Urothelium cell line (cell line): ENCODE measurements at places on chromosomes 6 and 20.

GRCh38 chr6:157891544-157892362 is 68.7 kb downstream of the SNX9 start:
- no peak for DNase-seq

DNA sequence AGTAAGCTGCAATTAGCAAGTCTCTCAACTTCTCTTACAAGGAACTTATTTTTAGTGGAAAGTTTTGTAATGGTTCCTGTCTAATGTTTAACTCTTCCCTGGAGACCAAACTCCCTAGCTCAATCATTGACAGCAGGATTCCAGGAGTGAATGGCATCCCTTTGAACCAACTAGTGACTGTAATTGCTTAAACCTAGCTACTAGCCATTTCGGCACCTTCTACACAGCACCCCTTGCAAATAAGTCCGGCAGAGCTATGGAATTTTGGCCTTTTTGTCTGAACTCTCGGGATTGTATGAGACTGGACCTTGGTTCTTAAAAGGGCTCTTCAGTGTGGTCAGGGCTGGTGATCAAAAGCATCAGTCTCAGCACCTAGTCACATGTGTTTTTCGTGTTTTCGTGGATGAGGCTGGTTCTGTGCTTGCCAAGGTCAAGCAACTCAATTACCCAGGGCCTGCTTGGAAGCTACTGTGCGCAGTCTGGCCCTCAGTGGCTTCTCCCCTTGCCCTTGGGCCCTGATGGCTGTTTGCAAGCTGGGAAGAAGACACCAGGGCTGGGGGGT is 135.3 kb upstream of the NEDD9 start:
- DNase-seq: no peak

DNA sequence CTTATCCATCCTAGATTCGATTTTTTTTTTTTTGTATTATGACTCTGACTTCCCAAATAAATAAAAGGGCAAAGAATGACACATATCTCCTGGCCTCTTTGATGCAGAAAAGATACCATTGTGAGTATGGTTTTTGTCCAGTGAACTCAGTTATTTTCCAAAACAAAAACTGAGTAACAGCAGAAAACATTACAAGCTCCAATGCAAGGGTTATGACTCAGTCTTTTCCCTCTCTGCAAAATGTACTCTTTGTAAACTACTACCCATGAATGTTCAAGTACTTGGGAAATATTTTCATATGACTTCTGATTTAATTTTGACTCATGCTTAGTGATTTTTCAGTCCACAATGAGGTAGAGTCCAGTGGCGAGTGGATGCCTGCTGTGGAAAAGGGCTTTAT is 355.3 kb downstream of the RNF144B start:
- DNase-seq: no peak

DNA sequence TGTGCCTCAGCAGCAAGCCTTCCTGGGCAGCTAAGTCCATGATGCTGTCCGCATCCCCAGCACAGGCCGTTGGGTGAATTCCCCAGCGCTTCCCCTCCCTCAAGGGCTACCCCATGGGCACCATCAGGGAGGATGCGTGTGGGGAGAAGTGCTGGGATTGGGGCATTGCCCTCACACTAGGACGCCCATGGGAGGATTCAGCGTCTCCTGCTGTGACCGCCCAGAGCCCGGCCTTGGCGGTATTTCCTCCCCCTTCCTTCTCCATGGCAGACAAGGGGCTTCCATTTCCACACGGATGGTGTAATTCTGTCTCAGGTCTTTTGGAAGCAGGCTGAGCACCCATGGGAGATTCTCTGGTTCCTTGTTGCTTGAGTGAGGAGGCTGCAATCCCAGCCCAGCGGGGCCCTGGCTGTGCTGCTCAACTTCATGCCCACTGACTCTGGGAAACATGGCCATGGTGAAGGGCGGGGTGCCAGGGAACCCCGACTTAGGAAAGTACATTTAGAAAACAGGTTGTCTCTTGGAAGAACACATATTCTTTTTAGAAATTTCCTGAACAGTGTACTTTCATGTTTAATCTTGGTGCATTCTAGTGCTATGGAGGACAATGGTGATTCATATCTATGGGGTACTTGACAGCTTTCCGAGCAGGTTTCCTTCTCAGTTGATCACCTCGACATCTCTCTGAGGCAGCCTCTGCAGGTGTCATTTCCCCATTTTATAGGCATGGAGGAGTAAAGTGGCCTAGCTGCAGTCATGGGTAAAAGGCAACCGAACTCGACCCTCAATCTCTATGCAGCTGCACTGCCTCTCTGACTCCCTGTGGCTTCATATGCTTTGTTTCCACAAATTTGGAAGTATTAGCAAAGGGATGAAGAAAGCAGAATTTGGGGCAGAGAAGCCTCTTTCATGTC is 178.2 kb upstream of the CST7 start:
- DNase-seq: no peak

DNA sequence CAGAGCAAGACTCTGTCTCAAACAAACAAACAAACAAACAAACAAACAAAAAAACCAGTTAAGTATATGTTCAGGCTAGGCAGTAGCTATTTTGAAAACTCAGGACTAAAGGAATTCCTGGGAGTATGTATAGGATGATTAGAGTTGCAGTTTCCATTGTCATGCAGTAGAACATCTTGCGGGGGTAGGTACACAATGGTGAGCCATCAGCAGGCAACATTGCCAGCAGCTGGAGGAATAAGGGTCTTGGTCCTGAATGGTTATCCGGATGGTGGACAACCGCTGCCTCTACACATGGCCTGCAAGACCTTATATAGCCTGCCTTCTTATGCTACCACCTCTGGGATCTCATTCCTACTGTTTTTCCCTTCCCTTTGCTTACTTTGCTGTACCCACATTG is 297.5 kb downstream of the SOX4 start:
- no peak for DNase-seq

GRCh38 chr6:1362643-1363042 is 26.7 kb upstream of the FOXF2 start:
- DNase-seq: no peak

DNA sequence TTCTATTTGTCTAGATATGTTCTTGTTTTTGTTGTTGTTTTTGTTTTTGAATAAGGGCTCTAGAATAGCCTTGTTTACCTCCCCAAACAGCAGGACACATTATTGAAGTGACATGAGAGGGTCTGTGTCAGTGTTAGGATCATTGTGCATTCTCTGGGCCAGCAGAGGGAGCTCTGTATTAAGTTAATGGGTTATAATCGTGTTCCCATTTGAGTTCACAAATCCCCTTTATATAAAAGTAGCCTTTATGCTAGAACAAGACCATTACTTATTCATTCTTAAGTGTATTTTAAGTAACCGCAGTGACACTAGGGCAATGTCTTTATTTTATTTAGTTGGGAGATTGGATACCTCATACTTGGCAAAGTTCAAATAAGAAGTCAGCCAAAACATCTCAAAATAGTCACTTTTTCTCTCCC is 44.8 kb downstream of the STK4 start:
- peak; percentile 64 for DNase-seq

- no peak for DNase-seq
These were observed 8.4 kb upstream of the NR2E1 start for GRCh38 chr6:108157234-108157980.

- DNase-seq: peak; percentile 81
These were observed 538 bp upstream of the ZFP64 start for GRCh38 chr20:52191916-52192718.

- DNase-seq: no peak
These were observed 31.0 kb upstream of the CLIC5 start for GRCh38 chr6:46046558-46047174.

GRCh38 chr6:11654876-11655275 is 117.3 kb downstream of the TMEM170B start:
- DNase-seq: no peak

DNA sequence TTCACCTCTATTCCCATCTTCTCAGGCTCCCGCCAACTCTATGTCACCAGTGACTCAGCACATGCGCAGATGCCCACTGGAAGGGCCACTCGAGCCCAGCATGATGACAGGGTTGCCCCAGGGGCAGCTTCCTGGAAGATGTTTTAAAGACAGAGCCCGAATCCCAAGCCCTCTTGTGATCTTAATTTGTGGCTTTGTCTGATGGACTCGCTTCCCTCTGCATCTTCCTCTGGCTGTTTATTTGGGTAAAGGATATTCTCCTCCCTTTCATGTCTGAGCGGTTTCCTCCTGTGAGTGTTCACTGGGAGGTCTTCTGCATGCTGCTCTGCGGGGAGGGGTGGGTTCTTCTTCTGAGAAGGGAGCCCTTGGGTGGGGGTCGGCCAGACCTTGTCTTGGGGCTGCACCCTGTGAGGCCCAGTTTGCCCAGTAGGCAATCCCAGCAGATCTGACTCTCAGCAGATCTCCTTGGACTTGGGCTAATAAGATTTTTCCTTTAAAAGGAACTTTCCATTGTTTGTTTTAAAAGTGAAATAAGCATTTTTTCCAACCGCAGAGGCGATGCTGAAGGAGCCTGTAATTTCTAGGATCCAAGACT is 401.0 kb downstream of the CDC5L start:
- no peak for DNase-seq

DNA sequence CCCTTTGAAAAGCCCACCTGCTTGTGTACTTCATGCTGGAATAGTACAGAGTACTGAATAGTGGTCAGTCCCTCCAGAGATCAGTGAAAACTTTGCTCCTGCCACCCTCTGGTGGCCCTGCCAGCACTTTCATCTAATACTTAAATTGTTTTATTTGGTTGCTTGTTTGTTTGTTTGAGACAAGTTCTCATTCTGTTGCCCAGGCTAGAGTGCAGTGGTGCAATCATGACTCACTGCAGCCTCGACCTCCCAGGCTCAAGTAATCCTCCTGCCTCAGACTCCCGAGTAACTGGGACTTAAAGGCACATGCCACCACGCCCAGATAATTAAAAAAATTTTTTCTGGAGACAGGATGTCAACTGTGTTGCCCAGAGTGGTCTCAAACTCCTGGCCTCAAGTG is 9.1 kb downstream of the FAM83D start:
- no peak for DNase-seq

- no peak for DNase-seq
These were observed 9.0 kb downstream of the MYO6 start for GRCh38 chr6:75758061-75758460.

- no peak for DNase-seq
These were observed 173.7 kb downstream of the CLVS2 start for GRCh38 chr6:123169774-123170095.

DNA sequence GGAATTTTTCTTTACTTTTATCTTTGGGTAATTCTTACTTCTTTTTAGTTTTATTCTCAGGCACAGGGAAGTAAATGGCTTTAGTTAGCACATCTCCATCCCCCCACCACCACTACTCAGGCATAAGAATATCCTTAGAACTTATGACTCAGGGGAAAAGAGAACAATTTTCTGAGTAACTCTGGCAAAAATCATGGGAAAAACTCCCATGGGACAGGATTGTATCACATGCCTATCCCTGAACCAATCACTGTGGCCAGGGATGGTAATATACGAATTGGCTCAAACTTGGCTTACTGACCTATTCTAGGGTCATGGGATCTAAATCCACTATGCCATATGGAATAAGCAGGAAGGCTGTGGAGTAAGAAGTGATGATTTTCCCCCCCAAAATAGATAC is 339.1 kb downstream of the BTBD3 start:
- DNase-seq: no peak

DNA sequence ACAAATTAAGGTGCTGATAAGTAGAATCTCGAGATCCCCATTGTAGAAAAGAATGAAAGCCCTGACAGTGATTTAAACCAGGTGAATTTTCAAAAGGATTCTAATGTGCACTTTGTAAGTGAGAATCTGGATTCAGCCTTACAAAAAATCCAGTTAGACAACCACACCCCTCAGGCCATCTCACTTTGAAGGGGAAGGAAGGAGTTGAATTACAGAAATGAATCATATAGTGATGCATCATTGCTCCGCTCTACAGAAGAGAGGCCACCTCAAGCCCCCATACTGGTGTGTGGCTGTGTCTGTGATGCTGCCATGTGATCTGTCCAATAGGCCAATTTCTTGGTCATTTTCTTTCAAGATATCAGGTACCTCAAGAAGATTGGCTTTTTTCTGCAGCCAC is 85.5 kb upstream of the NT5E start:
- peak; percentile 20 for DNase-seq

DNA sequence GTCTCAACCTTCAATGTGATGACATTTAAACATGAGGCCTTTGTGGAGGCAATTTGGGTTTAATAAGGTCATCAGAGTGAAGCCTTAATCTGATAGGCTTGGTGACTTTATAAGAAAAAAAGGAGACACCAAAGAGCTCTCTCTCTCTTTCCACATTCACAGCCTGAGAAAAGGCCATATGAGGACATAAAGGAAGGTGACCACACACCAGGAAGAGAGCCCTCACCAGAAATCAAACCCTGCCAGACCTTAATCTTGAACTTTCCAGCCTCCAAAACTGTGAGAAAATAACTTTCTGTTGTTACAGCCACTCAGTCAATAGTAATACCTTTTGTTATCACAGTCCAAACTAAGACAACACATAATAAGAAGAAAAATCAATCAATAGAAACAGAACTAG is 47.7 kb downstream of the COL12A1 start:
- DNase-seq: no peak

- DNase-seq: no peak
These were observed 167.4 kb upstream of the OLIG3 start for GRCh38 chr6:137661601-137662000.

- DNase-seq: peak; percentile 60
These were observed 158.2 kb upstream of the PRND start for GRCh38 chr20:4563534-4563933.

DNA sequence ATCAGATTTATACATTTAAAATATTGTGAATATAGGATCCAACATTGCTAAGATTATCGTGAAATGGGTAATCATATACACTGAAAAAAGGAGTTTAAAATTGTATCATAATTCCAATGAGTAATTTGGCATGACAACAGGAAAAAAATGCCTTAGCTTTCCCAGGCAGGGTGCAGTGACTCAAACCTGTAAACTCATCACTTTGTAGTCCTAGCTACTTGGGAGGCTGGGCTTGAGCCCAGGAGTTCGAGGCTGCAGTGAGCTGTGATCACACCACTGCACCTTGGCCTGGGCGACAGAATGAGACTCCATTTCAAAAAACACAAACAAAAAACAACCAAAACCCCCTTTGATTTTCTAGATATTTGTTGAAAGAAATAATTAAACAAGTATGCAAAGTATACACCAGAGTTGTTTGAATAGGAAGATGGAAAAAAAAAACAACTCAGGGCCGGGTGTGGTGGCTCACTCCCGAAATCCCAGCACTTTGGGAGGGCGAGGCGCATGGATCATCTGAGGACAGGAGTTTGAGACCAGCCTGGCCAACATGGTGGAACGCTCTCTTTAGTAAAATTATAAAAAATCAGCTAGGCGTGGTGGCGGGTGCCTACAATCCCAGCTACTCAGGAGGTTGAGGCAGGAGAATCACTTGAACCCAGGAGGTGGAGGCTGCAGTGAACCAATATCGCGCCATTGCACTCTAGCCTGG is 98.7 kb downstream of the TRERF1 start:
- no peak for DNase-seq
